Left ventricle myocardium inferior (tissue), 1 donor: ENCODE measurements at places on chromosomes 13 and 19. TPM values are rescaled to one million over a fixed set of nuclear protein-coding genes. Genes with fewer than 3 reads are reported as not detected.

Gene PSG6
- not detected for total RNA-seq

DNA sequence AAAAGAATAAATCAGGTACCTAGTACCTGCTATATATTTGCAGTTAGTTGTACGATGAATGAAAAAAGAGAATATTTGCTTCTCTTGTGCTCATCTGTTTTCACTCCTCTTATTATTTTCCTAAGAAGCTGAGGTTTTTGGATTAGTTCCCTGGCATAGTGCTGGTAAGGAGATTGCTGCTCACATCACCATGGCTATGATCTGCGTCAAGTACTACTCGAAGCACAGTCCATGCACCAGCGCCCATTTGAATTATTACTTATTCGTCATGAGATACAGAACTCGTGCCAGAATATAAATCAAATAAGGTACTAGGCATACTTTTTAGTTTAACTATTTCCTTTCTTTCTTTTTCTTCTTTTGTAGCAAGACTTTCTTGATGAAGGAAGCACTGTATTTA is 7.1 kb downstream of the SERTM1 start:
- peaks cover 8% of the 10 kb centered on the region for H3K27me3 ChIP-seq
- H3K36me3 ChIP-seq, result no peaks in the 10 kb centered on the region
- H3K27ac ChIP-seq, result no peak overlapping the region
- H3K4me1 ChIP-seq, result no peaks in the 10 kb centered on the region
- DNase-seq, result no peak

Gene TNNT1
- 140 TPM for total RNA-seq

Gene AP3D1
- 75.4 TPM for total RNA-seq

DNA sequence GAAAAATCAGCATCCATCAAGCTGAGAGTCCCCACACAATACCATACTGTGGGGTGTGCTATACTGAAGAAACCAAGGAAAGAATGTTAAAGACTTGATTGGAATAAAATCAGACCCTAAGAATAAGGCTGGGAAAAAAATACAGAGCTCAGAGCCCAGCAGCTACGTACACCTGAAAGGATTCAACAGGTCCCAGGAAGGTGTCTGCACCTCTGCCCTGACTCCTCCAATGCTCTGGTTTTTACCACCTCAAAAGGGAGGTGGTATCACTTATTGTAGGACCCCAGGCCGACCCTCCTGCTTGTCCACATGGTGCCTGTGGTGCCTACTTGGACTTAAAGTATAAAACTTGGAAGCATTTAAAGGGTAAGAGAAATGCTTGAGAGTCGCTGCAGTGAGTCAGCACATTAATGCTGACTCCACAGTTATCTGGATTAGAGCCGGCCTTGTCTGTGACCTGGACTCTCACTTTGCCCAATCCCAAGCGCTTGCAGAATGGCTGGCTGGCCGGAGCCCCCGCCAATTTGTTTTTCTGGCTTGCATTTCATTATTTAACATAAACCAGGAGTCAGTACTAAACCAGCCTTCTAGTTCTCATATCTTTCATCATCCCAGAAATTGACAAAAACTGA is 110.1 kb downstream of the FGF14 start:
- no peaks in the 10 kb centered on the region for H3K36me3 ChIP-seq
- H3K27ac ChIP-seq, result no peak overlapping the region
- H3K27me3 ChIP-seq, result no peaks in the 10 kb centered on the region
- no peak for DNase-seq
- H3K4me1 ChIP-seq, result peaks cover 18% of the 10 kb centered on the region
- H3K4me3 ChIP-seq, result no peak overlapping the region
